ENCODE measurements at places on chromosomes 5 and 9. TPM values are rescaled to one million over a fixed set of nuclear protein-coding genes. Genes with fewer than 3 reads are reported as not detected.

Gene ADAMTS13
- 0.86 TPM for total RNA-seq

Gene PCDHB5
- total RNA-seq: under 0.01 TPM

Gene ELAVL2
- total RNA-seq: not detected

Gene GRM6
- not detected for total RNA-seq

Gene TAF11L10
- total RNA-seq: not detected

Gene SLC6A7
- not detected for total RNA-seq

Gene CCNJL
- not detected for total RNA-seq

Gene SFXN1
- 84.9 TPM for total RNA-seq

Gene CARD6
- 4.9 TPM for total RNA-seq

Gene ROPN1L
- total RNA-seq: 1.8 TPM

Gene ASB6
- 30.3 TPM for total RNA-seq

Gene NOXA1
- 0.18 TPM for total RNA-seq

Gene C9
- not detected for total RNA-seq

Gene RIMOC1
- total RNA-seq: 14.9 TPM

Gene TNPO1
- 314 TPM for total RNA-seq

Gene RFESD
- total RNA-seq: 0.58 TPM

Gene GABRA6
- total RNA-seq: not detected

Gene FAM78A
- 0.29 TPM for total RNA-seq

Gene LOX
- total RNA-seq: 87.9 TPM

Gene LPAR1
- total RNA-seq: 103 TPM

Gene ACER2
- 3.4 TPM for total RNA-seq

Gene TGFBI
- total RNA-seq: 671 TPM

Gene CBY3
- total RNA-seq: not detected

Gene PCDHB15
- 0.35 TPM for total RNA-seq

Gene WNT8A
- total RNA-seq: not detected

Gene IL31RA
- 1.1 TPM for total RNA-seq

Gene BAAT
- total RNA-seq: not detected

Gene CORO2A
- total RNA-seq: 1.2 TPM

Gene SLC35D2
- 20.2 TPM for total RNA-seq

Gene SPATA31D1
- not detected for total RNA-seq

Gene PDE6A
- total RNA-seq: not detected

Gene PPP1R26
- total RNA-seq: 11.0 TPM

Gene CREB3
- total RNA-seq: 118 TPM

Gene STING1
- total RNA-seq: 43.0 TPM
